ENCODE measurements at places on chromosomes 3 and 15.

GRCh38 chr3:55059027-55059629, 131.3 kb upstream of the LRTM1 start:
- DNase-seq, result no peak

GRCh38 chr15:70140543-70141375, 43.0 kb upstream of the TLE3 start:
- peak; percentile 23 for DNase-seq

GRCh38 chr3:19573644-19574043, 360.4 kb downstream of the EFHB start:
- DNase-seq, result no peak

DNA sequence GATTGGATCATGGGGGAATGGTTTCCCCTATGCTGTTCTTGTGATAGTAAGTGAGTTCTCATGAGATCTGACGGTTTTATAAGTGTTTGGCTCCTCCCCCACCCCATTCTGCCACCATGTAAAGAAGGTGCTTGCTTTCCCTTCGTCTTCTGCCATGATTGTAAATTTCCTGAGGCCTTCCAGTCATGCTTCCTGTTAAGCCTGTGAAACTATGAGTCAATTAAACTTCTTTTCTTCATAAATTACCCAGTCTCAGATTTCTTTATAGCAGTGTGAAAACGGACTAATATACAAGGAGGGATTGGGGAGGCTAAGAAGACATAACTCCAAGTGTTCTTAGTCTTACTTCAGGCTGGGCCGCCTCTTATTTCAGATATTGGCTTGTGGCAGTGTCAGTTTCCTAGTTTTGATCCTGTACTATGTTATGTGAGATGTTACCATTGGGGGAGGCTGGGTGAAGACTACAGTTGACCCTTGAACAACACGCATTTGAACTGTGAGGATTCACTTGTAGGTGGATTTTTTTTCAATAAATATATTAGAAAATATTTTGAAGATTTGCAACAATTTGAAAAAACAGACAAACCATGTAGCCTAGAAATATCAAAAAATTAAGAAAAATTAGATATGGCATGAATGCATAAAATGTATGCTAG, 44.9 kb downstream of the NMD3 start:
- no peak for DNase-seq

- no peak for DNase-seq
Observed at GRCh38 chr3:47288966-47289910, 6.5 kb downstream of the KLHL18 start.

GRCh38 chr3:188947401-188948280, 224.1 kb upstream of the TPRG1 start:
- DNase-seq, result no peak

DNA sequence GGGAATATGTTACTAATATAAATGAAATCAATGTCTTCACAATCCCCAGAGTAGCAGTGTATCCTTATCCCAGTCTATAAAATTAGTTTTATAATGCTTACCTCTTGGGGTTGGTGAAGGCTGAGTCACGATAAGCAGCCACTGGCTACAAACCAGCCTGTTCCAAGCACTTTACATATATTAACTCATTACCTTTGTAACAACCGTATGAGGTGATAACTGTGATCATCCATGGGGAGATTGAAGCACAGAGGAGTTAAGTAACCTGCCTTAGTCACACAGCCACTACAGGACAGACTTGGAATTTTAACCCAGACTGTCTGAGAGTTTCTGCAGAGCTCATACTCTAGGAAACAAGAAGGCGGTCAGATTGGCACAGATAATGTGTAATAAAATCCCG, 43.3 kb upstream of the MITF start:
- no peak for DNase-seq

DNA sequence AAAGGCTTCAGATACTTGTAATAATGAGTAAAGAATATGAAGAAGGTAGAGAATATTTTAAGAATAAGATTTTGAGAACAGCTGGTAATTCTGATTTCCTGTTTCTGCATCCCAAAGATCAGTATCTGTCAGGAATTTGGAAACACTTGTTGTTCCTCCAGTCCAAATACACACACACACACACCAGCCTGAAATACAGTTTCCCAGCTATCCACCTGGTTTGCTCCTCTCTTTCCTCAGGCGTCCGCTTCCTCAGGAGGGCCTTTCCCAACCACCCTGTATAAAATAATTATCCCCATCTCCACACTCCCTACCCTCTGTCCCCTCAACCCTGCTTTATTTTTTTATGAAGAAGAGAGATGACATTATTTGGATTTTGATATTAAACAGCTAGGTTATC, 2.0 kb upstream of the FSIP1 start:
- no peak for DNase-seq

- DNase-seq, result no peak
Observed at GRCh38 chr3:87052499-87053260, 61.7 kb upstream of the VGLL3 start.

DNA sequence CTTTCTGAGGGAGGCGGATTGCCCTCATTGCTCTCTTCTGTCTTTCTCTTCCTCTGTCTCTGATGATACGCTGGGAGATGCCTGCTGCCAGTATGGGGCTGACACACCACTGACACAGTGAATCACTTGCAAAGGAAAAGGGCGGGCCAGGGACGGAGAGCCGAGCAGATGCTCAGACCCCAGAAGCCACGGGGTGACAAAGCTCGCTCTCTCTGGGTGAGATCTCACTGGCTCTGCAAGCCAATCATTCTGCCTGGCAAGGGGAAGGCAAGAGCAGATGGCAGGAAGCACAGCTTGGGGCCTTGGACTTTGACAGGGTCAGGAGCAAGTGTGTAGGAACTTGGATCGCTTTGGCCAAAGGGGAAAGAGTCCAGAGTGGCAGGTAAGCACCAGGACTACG, 198.7 kb downstream of the NTRK3 start:
- DNase-seq, result no peak

DNA sequence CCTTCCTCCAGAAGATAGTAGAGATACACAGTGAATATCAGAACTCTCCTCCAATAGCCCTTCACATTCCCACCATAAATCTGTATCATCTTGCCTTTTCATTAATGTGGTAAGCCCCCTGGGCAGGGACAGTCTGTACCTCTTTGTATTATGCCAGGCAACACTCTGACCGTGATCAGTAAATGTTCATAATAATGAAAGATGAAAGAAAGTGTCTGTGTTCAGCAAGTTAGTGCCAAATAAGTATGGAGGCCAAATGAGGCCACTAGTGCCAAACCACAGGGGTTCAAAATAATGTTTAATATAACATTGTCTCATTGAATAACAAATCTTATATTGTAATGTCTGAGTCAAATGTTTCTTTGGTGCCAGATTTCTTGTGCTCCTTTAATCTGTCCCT, 104.3 kb downstream of the CMSS1 start:
- DNase-seq, result no peak

DNA sequence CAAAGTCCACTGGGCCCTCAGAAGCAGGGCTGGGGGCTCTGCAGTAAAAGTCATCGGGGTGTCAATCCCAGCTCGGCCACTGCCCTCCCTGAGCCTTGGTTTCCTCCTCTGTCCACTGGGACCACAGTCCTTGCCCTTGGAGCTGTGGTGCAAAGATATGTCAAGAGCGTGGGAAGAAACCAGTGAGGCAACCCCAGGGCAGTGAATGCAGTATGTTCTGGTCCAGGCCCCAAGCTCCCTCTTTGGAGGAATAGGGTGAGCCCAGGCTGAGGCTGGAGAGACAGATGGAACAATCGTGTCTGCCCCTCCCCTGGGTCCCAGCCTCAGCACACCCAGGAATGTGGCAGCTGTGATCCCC, 779 bp downstream of the GRIP2 start:
- no peak for DNase-seq

GRCh38 chr15:48380198-48380597, 49.0 kb downstream of the DUT start:
- DNase-seq, result no peak

- peak; percentile 54 for DNase-seq
Observed at GRCh38 chr15:90885432-90886290, 1.4 kb downstream of the FES start.

- no peak for DNase-seq
Observed at GRCh38 chr3:183583331-183584245, 28.1 kb upstream of the KLHL6 start.

DNA sequence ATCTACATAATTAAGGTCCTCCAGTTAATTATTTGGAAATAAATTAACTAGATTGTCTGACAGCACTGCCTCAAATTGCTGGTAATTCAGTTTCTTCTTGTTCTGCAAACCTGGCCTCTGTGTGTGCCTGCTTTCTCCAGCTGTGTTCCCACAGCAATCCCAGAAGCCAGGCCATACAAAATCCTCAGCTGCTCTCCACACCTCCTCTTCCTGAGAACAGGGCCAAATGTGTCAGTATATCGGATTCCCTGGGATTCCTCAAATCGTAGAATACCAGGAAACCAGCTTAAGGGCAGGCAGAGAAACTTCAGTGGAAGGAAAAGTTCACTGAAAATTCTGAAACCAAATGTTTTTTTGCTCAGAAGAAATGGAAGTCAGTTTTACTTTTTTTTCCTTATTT, 261.4 kb downstream of the ZMAT3 start:
- DNase-seq, result no peak

DNA sequence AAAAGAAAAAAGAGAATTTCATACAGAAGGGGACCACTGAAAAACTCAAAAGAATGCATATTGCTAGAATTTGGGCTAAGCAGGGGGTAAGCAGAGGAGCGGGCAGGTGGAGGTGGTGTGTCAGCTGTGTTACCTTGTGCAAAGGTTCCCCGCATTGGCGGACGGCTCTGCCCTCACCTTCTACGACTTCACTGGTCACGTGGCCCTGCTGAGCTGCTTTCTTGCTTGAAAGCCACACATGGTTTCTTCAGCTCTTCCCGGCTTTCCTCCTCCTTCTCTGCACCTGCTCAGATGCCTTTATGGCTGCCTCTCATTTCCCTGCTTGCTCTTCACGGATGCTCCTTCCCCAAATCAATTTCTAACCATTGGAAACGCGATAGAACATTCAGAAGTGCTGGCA, 30.5 kb downstream of the FAH start:
- DNase-seq, result no peak

DNA sequence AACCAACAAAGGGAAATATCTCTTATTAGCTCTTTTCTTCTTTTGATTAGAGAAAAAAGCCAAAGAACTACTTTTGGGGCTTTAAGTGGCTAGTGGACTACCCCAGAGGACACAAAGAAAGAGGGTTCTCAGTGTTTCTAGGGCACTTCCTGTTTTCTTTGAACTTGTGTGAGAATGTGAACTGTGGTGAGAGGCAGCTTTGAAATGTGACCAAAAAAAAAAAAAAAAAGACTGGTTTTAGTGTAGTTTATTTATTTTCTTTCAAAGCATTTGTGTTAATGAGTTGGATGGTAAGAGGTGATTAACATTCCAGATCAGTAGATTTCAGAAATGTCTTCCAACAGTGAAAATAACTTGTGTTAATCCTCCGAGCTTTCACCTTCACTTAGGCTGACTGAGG, 32.4 kb downstream of the SELENOT start:
- DNase-seq, result peak; percentile 36

DNA sequence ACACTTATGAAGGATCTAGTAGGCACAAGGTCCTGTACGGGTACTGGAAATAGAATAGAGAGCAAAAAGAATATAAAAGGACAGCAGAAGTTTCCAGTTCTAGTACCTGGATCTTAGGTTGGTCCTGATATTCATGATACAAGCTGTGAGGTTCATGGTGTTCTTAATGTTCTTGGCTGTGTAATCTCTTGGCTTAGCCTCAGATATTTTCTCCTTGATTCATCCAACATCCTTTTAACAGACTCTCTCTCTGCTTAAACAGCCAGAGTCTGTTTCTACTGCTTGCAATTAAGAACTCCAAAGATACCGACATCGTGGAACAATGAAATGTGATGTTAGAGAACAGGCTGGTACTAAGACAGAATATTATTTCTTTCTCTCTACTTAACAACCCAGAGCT, 49.9 kb downstream of the CNTN3 start:
- DNase-seq, result no peak

DNA sequence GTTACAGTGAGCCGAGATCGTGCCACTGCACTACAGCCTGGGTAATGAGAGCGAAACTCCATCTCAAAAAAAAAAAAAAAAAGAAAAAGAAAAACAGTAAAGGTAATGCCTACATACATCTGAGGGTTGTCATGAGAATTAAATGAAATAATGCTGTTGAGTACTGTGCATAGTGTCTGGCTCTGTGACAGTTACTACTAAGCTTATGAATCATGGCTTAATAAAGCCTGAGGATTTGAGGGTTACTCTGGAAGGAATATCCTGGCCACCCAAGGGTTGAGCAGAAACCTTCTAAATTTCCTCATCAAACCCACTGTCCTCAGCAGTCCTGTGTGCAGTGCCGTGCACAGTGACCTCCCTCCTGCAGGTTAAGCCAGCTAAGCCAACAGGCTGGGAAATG, 26.8 kb upstream of the ELP6 start:
- no peak for DNase-seq

DNA sequence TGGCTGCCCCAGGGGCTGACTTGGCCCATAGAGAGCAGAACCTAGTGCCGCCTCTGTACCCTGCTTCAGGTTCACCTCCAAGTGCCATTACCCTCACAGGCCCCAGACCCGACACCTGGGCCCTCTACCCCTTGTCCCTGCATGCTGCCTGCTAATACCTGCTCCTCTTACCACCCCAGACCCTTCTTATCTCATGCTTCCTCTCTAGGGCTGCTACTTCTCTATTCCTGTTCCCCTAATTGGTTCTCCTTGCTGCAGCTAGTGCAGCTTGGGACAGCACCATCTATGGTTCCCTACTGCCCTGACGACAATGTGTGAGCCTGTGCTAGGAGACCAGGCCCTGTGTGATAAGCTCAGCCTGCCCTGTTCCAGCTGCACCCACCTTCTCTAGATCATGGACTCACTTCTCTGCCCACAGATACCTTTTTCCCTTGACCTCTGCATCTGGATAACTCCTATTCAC, 15.3 kb downstream of the HDAC11 start:
- DNase-seq, result no peak

DNA sequence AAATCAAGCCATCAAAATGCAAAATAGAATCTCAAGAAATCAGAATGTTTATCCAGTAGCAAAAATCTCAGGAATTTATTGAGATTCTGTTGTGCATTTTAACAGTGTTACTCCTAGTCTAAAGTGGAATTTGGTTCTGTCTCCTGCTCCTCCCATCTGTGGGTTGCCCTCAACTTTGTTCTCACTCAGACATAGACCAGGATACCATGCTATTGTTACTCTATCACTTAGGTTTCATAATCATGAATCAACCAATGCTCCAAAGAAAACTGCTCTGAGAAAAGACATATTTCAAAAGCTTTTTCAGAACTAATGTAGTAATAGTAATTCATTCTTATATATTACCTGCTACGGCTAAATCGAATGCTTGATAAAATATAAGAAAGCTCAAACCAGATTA, 274.7 kb downstream of the RBMS3 start:
- no peak for DNase-seq

- DNase-seq, result no peak
Observed at GRCh38 chr3:153215966-153216365, 53.9 kb downstream of the RAP2B start.

DNA sequence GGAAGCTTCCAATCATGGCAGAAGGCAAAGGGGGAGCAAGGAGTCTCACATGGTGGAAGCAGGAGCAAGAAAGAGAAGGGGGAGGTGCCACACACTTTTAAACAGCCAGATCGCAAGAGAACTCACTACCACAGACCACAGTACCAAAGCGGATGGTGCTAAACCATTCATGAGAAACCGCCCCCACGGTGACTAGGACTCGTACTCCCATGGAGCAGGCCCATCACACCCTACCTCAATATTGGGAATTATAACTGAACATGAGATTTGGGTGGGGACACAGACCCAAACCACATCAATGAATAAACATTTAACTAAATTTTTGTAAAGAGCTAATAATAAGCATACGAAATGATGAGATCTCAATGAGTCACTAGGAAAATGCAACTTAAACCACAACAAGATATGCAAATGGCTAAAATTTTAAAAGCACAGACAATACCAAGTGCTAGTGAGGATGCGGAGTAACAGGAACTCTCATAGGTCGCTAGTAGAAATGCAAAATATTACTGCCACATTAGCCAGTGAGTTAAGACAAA, 10.0 kb downstream of the MRPS25 start:
- DNase-seq, result no peak

Measured in KG1 (cell line).